Cardiac septum (tissue), 1 donor: ENCODE measurements at places on chromosomes 13 and 19.

GRCh38 chr13:104740641-104741222 is 1674.5 kb upstream of the SLC10A2 start:
- no peak for DNase-seq

- no peak for DNase-seq
These were observed 14.5 kb downstream of the KLK4 start for GRCh38 chr19:50896591-50897190.

DNA sequence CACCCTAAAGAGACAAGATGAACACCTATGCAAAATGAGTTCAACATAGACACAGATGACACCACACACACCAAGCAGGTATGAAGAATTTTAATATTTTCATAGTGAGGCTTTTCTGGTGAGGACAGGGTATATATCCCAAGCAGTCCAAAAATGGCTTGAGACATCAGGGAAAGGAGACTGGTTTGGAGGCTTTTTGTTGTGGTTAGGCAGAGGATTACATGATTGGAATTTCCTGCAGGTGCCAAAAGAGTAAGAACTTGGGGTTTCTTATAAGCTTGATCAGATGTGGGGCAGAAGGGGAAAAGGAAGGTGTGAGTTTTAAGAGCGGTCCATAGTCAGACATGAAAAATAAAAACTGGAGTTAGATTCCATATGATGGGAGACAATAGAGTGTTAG is 420.8 kb upstream of the SLITRK1 start:
- no peak for DNase-seq

DNA sequence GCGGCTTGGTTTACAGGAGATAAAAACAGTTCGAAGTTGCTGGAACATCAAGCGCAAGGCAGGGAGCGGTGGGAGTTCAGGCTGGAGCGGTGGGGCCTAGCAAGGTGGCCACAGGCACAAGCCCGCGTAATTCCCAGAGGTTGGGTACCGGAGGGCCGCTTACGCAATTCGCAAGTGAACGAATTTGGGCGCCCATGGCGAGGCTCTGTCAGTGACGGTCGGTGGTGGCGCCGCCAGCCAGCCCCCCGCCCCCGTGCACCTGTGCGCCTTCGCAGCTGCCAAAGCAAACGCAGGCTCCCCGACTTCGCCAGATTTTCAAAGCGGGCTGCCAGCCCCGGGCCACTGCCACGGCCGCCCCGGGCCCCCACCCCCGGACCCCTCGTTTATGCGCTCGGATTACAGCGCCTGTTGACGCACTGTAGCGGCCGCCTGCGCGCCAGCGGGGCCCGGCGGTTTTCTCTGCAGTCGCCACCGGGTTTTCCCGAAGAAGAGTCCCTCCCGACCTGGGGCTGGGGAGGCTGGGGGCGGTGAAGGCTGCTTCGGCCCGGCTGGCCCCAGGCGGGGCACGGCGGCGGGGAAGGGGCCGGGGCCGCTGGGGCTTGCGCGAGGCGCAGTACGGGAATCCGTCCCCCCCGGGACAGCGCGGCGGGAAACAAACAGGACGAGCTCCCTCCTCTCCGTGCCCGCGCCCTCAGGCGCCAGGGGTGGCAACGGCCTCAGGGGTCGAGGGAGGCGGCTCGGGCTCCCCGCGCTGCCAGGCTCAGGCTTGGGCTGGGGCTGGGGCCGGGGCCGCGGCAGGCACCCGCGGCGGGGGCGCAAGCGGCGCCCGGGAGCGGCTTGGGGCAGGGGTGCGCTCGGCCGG is 709 bp downstream of the N4BP2L1 start:
- DNase-seq, result peak; percentile 80

- no peak for DNase-seq
These were observed 427 bp downstream of the RTBDN start for GRCh38 chr19:12833738-12834565.

- DNase-seq, result no peak
These were observed 21.3 kb upstream of the EPHX3 start for GRCh38 chr19:15253513-15253912.

- DNase-seq, result no peak
These were observed 40.8 kb upstream of the GPR183 start for GRCh38 chr13:99347911-99348451.

GRCh38 chr13:27450921-27451471 is 632 bp upstream of the MTIF3 start:
- DNase-seq, result peak; percentile 79

- no peak for DNase-seq
These were observed 72.0 kb upstream of the KCTD15 start for GRCh38 chr19:33724721-33725060.

- peak; percentile 84 for DNase-seq
These were observed at the start of gene MAP1S for GRCh38 chr19:17718947-17719711. TSS of gene MAP1S (plus strand) at chr19:17719480. CDS start at chr19:17719503, 23 bp downstream.

- no peak for DNase-seq
These were observed 753 bp downstream of the ZNF235 start for GRCh38 chr19:44303976-44304568.

DNA sequence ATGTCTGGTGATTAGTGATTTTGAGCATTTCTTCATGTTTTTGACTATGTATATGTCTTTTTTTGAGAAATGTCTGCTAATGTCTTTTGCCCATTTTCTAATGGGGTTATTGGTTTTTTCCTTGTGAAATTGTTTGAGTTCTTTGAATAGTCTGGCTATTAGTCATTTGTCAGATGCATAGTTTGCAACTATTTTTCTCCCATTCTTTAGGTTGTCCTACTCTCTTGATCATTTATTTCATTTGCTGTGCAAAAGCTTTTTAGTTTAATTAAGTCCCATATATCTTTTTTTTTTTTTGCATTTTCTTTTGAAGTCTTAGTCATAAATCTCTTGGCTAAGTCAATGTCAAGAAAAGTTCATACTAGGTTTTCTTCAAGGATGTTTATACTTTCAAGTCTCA is 449.8 kb downstream of the DACH1 start:
- DNase-seq, result no peak

DNA sequence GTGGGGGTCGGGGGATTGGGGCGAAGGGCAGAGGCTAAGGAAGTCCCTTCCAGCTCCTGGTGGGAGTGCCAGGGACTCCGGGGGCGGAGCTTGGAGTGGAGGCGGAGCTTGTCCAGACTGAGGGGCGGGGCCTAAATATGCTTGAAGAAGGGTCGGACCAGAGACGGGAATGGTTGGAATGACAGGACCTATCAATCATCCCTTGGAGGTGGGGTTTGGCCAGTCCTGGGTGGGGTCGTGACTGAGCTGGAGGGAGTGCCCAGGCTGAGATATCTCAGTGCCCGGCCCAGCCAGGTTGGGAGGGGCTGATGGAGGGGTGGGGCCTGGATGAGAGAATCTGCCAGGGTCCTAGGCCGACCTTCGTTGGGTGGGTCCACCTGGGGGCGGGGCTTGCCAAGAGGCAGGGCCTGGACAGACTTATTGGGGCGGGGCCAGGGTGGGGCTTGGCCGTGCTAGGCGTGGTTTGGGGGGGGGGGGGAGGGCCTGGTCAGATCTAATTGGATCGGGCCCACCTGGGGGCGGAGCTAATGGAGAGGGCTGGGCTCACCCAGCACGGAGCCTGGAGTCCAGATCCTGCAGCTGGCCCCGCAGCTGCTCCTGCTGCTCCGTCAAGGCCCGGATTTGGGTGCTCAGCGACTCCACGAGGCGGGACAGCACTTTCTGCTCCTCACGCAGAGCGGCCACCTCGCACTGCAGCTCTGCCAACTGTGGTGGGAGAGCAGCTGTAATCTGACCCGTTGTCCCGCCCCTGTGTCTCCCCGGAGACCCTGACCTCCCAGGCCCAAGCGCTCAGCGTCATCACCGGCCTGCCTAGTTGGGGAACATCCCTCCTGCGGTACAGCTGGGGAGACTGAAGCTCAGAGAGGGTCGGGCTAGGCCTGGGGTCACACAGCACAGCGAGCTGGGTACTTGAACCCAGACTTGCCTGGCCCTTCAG is 2.6 kb upstream of the WIZ start:
- DNase-seq, result peak; percentile 92

DNA sequence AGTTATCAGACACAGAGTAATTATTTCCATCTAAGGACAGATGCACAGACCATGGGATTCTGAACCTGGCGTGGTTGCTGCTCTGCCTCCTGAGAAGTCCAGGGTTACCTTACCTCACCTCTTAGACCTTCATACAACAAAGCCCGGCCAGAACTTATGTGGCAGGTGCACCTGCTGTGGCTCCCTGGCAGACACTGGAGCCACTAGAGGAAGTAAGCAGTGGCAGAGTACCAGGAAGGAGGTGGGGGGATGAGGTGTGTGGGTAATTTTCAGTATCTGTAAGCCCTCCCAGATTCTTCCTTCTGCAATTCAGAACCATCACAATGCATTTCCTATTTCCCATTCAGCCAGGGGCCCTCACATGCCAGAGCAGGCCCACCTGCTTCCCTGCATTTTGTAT is 106.1 kb upstream of the DOCK9 start:
- DNase-seq, result no peak

- no peak for DNase-seq
These were observed 14.8 kb upstream of the ZNF43 start for GRCh38 chr19:21850656-21851255.

GRCh38 chr19:43765109-43765876 is 10.5 kb upstream of the SMG9 start:
- DNase-seq, result no peak

DNA sequence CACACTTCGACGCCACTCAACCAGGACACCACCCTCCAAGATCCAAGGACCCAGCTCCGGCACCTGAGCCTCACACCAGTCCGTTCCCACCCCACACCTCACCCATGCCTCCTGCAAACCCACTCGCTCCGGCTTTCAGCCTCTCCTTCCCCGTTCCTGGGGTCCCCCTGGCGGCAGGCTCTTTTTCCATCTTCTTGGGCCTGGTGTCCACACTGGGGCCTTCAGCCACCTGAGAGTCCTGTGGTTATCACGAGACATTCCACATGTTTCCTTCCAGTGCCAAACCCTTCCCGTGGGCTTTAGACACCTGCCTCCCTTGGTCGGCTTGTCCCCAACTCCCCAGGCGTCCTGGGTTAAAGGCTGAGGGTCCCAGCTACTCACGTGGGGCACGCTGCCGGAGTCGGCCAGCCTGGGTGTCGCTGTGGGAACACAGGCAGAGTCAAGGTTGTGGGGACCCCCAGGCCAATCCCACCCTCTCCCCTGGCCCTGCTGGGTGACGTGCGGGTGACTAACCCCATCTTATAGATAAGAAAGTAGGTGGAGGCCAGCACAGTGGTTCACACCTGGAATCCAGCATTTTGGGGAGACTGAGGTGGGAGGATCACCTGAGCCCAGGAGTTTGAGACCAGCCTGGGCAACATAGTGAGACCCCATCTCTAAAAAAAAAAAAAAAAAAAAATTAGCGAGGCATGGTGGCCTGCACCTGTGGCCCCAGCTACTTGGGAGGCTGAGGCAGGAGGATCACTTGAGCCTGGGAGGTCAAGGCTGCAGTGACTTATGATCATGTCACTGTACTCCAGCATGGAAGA is 1.9 kb downstream of the JSRP1 start:
- no peak for DNase-seq

DNA sequence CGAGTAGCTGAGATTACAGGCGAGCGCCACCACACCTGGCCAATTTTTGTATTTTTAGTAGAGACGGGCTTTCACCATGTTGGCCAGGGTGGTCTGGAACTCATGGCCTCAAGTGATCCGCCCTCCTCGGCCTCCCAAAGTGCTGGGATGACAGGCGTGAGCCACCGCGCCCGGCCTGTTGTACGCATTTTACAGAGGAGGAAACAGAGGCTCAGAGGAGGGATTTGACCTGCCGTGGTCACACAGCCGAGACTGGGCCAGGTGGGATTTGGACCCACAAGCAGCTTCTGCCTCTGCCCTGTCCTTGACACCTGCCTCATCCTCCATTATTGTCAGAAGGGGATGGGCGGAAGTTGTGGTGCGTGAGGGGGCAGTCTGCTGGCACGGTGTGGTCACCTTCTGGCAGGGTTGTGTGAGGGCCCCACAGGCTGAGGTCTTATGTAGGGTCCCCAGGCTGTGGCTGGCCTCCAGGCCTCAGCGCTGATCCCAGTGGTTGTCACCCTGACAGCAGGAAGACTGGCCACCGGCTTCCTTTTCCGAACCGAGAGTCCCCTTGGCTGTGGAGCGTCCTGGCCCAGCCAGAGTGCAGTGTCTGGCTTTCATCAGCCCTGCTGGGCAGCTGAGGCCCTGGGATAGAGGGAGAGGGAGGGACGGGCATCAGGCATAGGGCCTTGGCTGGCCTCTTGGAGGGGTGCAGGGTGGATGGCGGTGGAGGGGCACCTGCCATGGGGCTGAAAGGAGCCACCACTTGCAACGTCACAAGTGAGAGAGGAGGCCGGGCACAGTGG is 20.3 kb downstream of the NFIC start:
- no peak for DNase-seq

DNA sequence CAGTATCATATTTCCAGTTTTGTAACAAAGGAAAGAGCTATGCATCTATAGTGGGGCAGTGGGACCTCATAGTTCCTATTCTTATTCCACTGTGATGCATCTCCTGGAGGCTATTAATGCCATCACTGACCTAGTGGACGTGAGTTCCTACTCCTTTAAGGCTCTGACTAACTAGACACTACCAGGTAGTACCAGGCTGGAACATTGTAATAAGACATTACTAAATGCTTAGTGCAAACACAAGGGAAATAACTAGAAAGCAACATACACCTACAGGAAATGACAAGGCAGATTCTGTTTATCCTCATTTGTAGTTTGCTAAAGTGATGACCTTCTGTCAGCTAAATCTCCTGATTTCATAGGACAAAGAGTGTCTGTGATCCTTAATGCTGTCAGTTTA is 192.5 kb downstream of the POSTN start:
- DNase-seq, result no peak

GRCh38 chr13:25088562-25089221 is 7.2 kb upstream of the PABPC3 start:
- no peak for DNase-seq

- DNase-seq, result no peak
These were observed 1116.2 kb downstream of the DIAPH3 start for GRCh38 chr13:59047546-59047945.

DNA sequence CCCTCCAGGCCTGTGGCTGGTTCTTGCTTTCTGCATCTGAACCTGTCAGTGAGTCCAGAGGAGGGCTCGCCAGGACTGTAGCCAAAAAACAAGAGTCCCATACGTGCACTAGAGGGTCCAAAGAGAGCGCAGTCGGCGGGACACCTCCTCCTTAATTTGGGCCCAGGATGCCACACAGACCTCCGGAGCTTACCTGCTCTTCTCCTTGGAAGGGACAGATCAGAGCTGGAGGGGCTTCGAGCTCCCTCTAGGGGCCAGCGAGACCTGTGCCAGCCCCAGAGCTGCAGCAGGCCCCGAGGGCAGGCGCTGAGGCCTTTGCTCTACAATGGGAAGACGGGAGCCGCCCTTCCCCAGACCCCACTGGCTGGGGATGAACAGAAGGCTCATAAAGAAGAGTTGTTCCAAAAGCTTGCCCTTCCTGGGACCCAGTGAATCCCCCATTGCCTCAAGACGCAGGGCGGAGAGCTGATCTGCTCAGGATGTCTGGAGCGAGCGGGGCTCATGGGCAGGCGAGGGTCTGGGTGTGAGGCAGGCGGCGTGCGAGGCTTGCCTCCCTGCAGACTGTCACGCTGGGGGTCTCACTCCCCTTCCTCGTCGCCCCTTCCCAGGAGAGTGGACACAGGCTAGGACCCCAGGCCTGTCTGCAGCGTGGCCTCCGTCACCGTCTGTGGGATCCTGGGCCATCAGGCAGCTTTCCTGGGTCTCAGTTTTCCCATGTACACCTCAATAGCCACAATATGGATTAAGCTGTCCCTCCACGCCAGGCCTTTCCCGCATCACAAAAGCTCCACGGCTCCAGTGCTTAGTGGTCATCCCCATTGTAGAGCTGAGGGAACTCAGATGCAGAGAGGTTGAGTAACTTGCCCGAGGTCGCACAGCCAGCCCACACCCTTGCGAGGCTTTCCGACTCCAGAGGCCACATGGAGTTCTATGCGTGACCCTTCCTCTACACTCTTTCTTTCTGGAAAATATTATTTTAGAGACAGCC is 46.9 kb upstream of the VSTM2B start:
- no peak for DNase-seq

GRCh38 chr19:50850738-50851137 is 4.0 kb upstream of the KLK3 start:
- no peak for DNase-seq
